Suprapubic skin (tissue), 4 donors: ENCODE measurements at places on chromosomes 5 and 9.

- no peaks in the 10 kb centered on the region for H3K36me3 ChIP-seq
- no peak for DNase-seq
- no peaks in the 10 kb centered on the region for H3K4me1 ChIP-seq
- no peak overlapping the region for H3K4me3 ChIP-seq
These were observed 270.1 kb downstream of the HSPA4 start for GRCh38 chr5:133321833-133322420.

DNA sequence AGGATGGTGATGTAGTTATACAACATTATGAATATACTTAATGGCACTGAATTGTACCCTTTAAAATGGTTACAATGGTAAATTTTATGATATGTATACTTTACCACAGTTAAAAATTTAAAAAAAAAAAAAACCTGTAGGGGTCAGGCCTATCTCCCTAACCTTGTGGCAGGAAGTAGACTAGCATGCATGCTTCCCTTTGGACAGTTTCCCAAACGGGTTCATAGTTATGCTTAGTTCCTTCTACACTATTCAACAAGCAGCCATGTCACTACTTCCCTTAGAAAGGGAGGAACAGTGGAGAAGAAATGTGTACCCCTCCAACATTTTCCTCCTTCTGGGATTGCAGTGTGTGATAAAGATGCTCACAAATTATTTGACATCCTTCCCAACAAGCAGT is 32.5 kb downstream of the IDNK start:
- DNase-seq = no peak
- no peaks in the 10 kb centered on the region for H3K4me1 ChIP-seq
- no peak overlapping the region for H3K27ac ChIP-seq
- no peak overlapping the region for H3K4me3 ChIP-seq
- H3K27me3 ChIP-seq = no peaks in the 10 kb centered on the region
- peaks cover 88% of the 10 kb centered on the region for H3K36me3 ChIP-seq

- no peaks in the 10 kb centered on the region for H3K4me1 ChIP-seq
- H3K4me3 ChIP-seq = no peak overlapping the region
- no peak for DNase-seq
- H3K27ac ChIP-seq = no peak overlapping the region
- no peaks in the 10 kb centered on the region for H3K36me3 ChIP-seq
These were observed 456.5 kb upstream of the CDH9 start for GRCh38 chr5:27494887-27495286.

DNA sequence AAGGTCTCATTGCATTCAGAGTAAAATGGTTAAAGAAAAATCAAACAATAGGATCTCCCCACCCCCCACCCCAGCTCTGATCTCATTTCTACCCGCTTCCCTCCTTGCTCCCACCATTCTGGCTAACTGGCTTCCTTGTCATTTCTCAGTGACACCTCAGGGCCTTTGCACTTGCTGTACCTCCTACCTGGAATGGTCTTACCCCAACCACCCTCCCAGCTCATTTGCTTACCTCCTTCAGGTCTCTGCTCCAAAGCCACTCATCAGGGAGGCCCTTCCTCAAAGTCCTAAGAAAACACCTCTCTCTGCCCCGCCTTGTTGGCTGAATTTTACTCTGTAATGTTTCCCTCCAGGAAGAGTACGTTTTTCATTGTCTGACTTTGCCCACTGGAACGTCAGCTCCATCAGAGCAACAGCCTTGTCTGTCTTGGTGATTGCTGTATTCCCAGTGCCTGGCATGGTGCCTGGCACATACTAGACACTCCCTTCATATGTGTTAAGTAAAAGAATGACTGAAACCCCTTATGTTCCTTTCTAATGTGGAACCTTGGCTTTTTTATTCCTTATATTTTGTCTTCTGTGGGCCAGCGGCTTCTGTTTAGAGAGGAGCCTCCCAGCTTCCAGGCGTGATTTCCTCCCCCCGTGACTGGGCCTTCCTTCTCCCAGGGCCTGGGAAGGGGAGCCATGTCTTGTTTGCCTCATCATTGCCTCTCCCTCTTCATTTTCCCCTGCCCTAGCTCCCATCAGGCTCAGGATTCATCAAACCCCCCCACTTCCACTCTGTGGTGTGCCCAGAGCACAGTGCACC is 26.9 kb downstream of the NEURL1B start:
- no peak for DNase-seq
- H3K27me3 ChIP-seq = no peaks in the 10 kb centered on the region
- peaks cover 7% of the 10 kb centered on the region for H3K36me3 ChIP-seq

- DNase-seq = no peak
- no peak overlapping the region for H3K4me3 ChIP-seq
- H3K27me3 ChIP-seq = peaks cover 54% of the 10 kb centered on the region
- no peak overlapping the region for H3K27ac ChIP-seq
- H3K36me3 ChIP-seq = no peaks in the 10 kb centered on the region
These were observed 23.0 kb upstream of the CEP72 start for GRCh38 chr5:589173-589572.

- H3K4me1 ChIP-seq = no peaks in the 10 kb centered on the region
- no peaks in the 10 kb centered on the region for H3K36me3 ChIP-seq
- no peak overlapping the region for H3K27ac ChIP-seq
- no peak overlapping the region for H3K4me3 ChIP-seq
These were observed 105.2 kb upstream of the PRR16 start for GRCh38 chr5:120358949-120359348.

DNA sequence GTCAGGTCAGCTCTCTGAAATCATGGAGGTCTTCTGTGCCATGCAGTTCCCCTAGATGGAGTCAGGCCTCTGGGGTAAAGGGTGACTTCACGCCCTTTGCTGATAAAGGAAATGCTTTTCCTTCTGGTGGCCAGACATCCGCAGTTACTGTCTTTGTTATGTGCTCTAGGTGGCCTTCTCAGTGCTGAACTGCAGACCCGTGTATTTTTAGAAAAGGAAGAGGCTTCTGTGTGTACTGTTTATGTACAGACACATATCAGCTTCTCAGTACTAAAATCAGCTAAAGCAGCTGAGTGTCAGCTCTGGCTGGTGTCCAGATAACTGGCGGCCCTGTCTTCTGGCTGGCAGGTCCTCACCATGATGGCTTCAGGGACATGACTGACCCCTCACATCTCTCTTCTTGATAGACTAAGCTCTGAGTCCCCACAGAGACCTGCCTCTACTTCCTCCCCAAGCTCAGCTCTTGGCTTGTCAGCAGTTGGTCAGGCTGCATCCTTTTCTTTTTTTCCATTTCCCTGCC is 75.3 kb downstream of the ARHGAP26 start:
- peaks cover 45% of the 10 kb centered on the region for H3K4me1 ChIP-seq
- H3K27me3 ChIP-seq = no peaks in the 10 kb centered on the region
- peak overlapping the region; percentile 6 for H3K27ac ChIP-seq
- no peak for DNase-seq

DNA sequence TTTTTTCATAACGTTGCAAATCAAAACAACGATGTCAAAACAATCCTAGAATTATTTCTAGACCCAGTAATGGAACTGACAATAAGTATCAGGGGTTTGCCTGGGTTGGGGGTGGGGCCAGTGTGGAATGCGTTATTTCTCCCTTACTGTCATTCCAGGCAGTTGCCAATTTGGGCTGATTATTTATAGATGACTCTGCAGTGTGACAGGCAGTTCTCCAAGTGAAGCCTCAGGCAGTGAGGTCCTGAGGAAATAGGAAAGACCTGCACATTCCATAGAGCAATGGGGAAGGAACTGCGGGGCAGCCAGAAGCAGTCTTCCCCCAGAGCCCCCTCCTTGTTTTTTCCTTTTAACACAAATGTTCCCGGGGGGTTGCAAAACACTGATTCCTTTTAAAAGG is 179.0 kb downstream of the YTHDC2 start:
- no peaks in the 10 kb centered on the region for H3K36me3 ChIP-seq
- peaks cover 14% of the 10 kb centered on the region for H3K27me3 ChIP-seq
- peaks cover 10% of the 10 kb centered on the region for H3K4me1 ChIP-seq
- DNase-seq = no peak
- no peak overlapping the region for H3K27ac ChIP-seq

DNA sequence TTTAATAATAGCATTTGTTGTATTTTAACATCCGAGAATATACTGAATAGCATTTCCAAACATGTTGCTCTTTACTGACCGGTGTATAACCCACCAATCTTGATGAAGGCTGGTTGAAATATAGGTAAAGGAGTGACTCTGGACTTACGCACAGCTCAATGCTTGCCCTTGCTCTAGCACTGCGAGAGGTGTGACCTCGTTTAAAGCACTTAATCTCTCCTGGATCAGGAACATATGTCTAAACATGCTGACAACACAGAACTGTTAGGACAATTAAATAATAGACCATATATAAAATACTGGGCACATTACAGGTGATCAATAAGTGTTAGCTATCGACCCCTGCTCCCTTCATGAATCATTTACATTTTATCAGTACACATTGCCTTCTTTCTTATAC is 28.3 kb downstream of the TLR4 start:
- H3K27me3 ChIP-seq = no peaks in the 10 kb centered on the region
- DNase-seq = no peak
- H3K4me3 ChIP-seq = no peak overlapping the region
